ENCODE measurements at places on chromosomes 4 and X. TPM values are rescaled to one million over a fixed set of nuclear protein-coding genes. Genes with fewer than 3 reads are reported as not detected.

- DNase-seq: no peak
Observed at GRCh38 chrX:15207384-15207783, 62.5 kb downstream of the ASB9 start.

Gene FAT1
- total RNA-seq: 62.3 TPM

DNA sequence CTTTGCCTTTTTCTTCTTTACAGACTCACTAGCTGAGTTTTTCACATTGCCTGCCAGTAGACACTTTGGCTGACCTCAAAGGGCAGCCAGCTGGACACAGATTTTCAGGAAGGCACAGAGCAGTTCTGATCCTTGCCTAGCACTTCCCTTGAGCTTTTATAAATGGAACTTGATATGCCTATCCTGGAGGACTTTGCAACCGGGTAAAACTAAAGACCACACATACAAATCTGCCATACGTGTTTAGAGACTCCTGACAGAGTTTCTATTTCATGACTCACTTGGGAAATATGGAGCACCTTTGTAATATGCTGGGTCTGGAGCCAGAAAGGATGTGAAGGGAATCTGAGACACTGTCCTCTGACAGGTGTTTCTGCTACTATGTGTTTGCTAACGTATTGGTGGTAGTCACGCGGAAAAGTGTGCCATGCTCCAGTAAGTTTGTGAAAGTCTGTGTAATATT lies 56.7 kb upstream of the RASSF6 start:
- DNase-seq: no peak

DNA sequence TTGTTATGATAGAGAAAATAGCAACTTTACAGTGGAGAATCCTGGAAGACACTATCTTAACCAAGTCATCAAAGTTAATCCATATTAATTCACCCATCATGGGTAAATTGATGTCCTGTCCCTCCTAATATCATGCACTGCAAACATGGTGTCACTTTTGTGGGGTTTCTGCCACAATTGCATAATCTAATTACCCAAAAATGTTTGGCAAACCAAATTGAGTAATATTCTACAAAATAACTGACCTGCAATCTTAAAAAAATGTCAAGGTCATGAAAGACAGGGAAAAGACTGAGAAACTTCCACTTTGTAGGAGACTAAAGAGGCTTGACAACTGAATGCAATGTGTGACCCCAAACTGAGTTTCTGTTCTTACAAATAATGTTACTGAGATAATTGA lies 37.1 kb upstream of the PLAC8 start:
- no peak for DNase-seq

DNA sequence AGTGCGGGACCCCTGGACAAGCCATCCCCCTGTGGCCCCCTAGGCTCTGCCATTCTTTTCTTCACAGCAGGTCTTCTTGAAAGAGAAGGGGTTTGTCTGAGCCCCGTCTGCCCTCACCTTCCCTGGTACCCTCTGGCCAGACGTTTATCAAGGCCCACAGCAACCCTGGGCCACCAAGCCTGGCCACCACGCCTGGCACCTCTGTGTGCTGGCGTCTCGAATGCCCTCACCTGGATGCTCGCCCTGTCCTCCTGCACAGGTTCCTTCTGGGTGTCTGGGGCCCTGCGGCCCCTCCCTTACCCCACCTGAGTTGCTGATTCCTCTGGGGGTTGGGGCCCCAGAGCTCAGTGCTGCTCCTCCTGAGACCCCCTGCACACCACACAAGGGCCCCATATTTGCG lies 25.1 kb downstream of the ADRA2C start:
- DNase-seq: no peak

DNA sequence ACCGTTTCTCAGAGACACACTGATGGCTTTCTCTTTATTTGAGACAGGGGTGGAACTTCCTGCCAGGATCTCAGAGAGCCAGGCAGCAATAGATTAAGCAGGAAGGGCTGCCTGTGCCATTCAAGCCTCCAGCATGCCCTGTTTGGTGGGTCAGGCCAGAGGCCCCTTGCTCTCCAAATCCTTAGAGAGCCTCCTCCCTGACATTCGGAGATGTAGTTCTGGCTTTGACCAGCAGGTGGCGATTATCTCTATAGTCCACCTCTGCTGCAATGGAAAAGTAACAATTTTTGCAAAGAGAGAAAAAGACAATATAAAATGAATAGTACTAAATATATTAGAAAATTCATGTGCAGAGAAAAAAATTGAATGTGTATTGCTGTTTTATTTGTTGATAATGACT lies 93.9 kb downstream of the NXF2B start:
- DNase-seq: peak; percentile 51

DNA sequence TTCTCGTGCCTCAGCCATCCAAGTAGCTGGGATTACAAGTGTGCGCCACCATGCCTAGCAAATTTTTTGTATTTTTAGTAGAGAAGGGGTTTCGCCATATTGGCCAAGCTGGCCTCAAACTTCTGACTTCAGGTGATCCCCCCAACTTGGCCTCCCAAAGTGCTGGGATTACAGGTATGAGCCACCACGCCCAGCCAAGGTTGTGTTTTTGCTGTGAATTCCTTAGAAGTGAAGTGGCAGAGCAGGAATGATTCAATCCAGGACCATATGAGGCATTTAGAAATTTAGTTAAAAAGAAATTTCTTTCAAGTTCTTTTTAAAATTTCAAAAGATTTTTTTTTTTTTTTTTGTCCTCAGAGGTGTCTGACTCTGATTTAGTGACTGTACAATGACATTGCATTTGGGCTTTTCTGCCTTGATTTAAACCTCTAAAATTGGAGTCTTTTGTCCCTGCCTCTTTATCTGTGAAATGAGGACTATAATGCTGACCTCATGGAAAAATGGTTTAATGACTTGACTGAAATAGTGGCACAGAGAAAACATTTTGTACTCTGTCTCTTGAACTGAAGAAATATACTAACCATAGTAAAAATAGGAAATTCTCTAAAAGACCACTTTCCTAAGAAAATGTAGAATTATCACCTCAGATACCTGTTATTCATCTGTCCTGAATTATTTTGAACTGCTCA lies 59.9 kb downstream of the CXCL13 start:
- no peak for DNase-seq

GRCh38 chr4:101309925-101310324 lies 37.4 kb downstream of the PPP3CA start:
- DNase-seq: no peak

Gene HPSE
- 0.42 TPM for total RNA-seq

GRCh38 chr4:138892483-138893407 lies 122.8 kb upstream of the NOCT start:
- no peak for DNase-seq

DNA sequence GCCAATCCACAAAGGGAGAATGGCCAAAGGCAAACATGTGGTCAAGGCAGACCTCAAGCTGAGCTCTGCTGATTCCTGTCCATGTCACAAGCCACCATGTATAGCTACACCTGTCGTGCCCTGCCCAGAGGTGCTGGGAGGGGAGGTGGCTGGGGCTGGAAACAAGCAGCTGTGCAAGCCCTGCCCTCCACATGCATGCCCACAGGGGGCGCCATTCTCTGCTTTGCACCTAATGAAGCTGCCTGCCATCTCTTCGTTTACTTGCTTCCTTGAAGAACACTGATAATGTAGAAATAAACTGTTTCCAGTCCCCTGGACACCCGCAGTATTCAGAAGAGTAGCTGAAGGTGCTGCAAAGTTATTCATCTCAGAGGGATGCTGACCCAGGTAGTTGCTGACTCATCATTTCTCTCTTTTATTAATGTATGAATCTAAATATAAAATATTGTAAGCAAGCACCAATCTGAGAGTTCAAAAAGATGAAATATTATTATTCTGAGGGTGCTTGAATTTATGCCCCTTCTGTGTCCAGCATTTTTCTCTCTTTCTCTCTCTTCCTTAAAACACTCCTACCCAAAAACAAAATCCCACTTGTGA lies 278.6 kb downstream of the ADGRA3 start:
- no peak for DNase-seq

DNA sequence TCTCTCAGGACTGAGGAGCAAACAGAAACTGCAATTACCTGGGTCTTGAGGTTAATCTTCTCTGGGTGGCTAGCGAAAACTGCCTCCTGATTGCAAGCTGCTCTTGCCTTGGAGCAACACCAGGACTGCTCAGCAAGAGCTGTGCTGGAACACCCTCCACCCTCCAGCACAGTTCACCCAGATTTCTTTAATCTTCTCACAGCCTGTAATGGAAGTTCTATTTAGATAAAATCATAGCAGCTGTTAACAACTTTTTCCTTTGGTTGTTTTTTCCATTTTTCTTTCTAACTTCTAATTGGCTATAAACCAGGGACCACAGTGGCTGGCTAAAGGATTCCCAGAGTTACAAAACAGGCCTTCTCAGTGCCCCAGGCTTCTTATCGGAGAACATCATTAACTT lies 36.3 kb downstream of the OPHN1 start:
- DNase-seq: peak; percentile 14

GRCh38 chr4:74006009-74006476 lies 7.6 kb upstream of the CXCL5 start:
- DNase-seq: no peak

GRCh38 chrX:3445806-3446490 lies 99.5 kb upstream of the MXRA5 start:
- no peak for DNase-seq

Gene ZGRF1
- total RNA-seq: 1.6 TPM

Gene NEUROG2
- total RNA-seq: not detected

Gene MCF2
- 0.09 TPM for total RNA-seq

DNA sequence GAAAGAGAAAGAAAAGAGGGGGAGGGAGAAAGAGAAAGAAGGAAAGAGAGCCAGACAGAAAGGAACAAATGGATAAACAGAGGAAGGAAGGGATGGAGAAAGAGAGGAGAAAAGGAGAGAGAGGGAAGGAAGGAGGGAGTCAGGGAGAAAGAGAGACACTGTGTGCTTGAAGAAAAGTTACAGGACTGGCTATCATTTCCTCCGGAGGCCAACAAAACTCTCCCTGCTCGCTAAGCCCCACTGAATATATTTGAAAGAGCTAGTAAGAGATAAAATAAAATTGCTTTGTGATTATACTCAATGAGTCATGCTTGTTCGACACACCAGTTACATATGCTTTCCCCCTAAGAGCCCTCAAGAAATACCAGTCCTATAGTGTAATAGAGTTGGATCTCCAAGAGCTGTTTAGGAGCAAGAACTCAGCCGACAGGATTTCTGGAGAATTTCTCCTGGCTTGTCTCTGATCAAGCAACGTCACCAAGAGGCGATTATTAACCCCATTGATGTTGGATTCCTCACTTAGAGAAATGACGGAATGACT lies 102.2 kb downstream of the MXRA5 start:
- no peak for DNase-seq

Gene ESX1
- not detected for total RNA-seq

GRCh38 chr4:3699678-3700077 lies 66.5 kb upstream of the ADRA2C start:
- peak; percentile 49 for DNase-seq

DNA sequence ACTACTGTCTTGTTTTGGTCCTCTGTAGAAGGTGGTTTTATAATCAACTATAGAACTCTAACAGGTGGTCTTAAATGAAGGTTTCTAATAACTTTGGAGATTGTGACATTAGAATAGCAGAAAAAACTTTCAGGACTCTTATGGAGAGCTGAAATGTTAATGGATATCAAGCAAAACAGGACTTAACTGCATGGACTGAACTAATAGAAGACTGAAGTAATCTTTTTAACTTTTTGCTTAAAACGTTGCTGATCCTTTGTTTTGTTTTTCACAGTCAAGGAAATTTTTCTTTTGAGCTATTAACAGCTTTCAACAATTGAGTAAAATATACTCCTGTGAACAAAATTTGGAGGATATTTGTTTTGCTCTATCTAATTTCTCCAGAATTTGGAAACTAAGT lies 17.2 kb downstream of the NXT2 start:
- DNase-seq: no peak

- no peak for DNase-seq
Observed at GRCh38 chr4:34676400-34676799, 1567.9 kb downstream of the ARAP2 start.

Gene FAM241A
- 7.9 TPM for total RNA-seq

GRCh38 chr4:133270021-133270570 lies 121.0 kb downstream of the PCDH10 start:
- DNase-seq: no peak

- peak; percentile 66 for DNase-seq
Observed at GRCh38 chrX:154308108-154308946, 12.7 kb downstream of the TKTL1 start.

- DNase-seq: no peak
Observed at GRCh38 chr4:152965611-152966010, 29.5 kb downstream of the FHDC1 start.

Gene HPGD
- total RNA-seq: 0.80 TPM

GRCh38 chr4:126661194-126661593 lies 971.6 kb upstream of the INTU start:
- DNase-seq: no peak

DNA sequence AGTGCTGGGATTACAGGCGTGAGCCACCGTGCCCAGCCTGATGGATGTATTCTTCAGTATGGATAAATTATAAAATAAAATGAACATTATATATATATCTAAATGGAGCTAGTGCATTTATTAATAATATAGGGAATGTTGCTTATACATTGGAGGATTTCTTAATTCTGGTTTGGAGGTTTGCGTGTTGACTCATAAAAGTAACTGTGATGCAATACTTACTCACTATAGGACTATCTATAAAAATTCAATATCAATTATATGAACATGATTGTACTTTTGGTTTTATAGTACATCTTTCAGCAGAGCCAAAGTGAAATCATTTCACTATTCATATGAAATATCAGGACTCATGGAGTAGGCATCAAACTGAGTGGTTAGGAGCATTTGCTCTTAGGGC lies 3.2 kb upstream of the AREG start:
- no peak for DNase-seq

DNA sequence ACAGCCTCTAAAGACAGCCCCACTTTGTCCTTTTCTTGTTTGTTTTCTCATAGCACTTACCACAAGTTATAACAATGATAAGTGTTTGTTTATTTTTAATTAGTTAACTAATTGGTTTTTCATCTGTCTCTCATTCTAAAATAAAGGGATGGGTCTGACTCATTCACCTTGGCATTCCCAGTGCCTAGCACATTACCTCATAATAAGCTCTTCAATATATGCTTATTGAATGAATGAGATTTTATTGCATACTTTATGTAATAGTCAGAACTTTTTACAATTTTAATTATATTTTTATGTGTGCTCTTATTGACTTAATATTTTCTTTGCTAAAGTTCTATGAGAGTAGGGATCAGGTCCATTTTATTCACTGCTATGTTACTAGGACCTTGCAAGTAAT lies 22.8 kb upstream of the PRKG2 start:
- DNase-seq: no peak

- peak; percentile 51 for DNase-seq
Observed at GRCh38 chrX:72245461-72246089, 6.7 kb upstream of the ERCC6L start.

GRCh38 chr4:99640676-99641075 lies 17.0 kb downstream of the C4orf54 start:
- DNase-seq: no peak

Gene CXXC4
- 4.3 TPM for total RNA-seq
